ENCODE measurements at places on chromosomes 5 and 9.

DNA sequence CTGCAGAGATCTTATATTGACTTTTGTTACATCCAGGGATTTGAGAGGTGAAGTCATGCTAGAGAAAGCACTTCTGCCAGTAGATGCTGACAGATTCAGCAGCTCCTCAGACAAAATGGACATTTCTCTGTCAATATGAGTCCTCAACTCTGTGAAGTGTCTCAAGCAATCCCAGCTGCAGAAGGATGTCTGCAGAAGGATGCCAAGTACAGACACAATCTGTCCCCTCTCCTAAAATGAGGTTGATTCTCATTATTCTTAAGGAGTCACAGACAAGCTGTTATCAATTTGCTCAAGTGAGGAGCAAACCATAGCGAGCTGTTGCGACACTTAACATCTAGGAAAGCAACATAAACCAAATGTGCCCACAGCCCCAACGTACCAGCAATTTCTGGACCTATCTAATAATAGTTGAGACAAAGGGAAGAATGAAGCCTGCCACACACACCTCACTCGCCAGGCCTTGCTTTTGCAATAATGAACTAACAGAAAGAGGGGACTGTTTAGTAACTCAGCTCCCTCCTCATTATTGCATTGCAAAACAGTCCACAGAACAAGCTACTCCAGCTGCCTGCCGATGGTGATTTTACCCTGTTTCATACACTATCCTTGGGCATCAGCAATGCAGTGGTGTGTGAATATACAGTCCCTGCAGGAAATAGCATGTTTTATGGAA, 364.2 kb upstream of the PDE4D start:
- DNase-seq: peak; percentile 49

- DNase-seq: no peak
Observed at GRCh38 chr9:127968700-127969383, 11.9 kb downstream of the EEIG1 start.

GRCh38 chr5:82044010-82044409, 72.2 kb downstream of the ATG10 start:
- peak; percentile 55 for DNase-seq

GRCh38 chr9:112145886-112146285, 29.2 kb downstream of the SUSD1 start:
- DNase-seq: no peak

DNA sequence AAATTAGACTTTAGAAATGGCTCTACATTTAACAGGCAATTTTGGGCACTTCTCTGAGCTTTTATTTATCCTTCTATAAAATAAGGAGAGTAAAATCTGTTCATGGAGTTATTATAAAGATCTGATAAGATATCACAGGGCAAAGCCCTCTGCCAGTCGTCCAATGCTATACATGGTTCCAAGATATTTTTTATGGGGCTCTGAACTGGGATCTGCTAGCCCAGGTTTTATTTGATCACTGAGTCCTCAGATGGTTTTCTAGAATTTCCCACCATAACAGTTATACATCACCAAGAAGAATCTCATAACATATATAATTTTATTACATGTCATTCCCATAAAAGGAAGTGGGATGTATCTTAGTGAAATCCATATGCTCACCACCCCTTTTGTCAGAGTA, 23.2 kb upstream of the IQGAP2 start:
- no peak for DNase-seq

DNA sequence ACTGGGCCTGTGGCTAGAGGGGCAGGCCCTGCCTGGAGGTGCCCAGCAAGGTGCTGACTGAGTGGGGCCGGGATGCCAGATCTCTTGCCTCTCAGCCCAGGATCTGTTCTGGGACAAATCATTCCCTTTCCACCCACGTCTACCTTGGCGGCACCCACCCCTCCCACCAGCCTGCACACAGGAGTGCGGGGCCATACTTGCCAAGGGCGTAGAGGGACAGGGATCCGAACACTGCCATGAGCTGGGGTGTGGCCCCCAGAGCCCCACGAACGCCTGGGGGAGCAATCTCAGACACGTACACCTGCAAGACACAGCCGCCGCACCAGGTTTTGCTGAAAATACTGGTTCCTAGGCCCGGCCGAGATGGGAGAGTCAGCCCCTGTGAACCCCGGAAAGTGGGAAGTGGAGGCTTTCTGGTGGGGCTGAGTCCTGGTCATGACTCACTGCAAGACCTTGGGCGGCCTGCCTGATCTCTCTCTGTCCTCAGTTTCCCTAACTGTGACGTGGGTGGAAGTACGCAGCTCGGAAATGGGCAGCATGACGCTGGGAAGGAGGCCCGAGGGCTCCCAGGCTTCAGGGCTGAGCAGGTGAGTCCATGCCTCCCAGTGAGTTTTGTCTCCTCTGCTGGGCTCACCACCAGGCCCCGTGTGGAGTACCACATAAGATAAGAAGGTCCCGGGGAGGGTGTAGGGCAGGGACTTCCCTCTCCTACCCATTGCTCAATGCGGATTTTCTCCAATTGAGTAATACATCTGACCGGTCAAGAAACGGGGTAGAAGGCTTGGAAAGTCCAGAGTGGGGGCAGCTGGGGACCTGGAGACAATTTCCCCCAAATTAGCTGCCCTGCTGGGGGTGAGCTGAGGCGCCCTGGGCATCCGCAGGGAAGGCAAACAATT, 2.6 kb downstream of the SLC2A6 start:
- peak; percentile 84 for DNase-seq

DNA sequence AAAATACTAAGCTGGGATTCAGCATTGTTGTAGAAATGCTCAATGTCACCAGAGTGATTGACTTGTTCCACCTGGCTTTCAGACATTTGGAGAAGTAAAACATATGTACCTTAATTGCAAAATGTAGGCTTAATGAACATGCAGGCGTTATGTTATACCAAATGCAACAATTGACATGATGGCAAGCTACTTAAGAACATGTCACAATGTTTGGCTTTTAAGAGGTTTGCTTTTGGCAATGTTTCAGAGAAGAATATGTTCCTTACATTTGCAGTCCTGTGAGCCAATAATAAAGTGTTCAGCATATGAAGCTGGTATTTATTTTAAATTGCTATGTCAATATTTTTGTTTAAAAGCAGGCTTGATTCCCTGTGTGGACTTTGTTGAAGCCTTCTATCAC, 111.7 kb upstream of the NUDT12 start:
- no peak for DNase-seq

All from suppressor macrophage (primary cell).